Kasumi-1 (cell line): ENCODE measurements at places on chromosomes 6 and 20.

DNA sequence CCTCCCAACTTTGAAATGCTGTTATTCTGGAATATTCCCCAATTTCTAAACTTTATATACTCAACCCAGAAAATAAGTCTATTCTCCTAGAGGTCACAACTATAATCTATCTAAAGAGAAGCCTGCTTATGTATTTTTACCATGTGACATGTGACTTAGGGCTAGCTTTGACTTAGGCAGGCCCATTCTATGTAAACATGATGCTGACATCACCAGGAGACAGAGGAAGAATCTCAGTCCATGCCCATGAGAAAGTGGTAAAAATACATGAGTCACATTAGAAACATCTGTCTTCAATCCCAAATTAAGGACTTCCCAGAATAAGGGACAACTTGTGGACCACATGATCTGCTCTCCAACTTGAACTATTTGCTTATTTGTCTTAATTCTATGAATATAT, 113.6 kb upstream of the ID4 start:
- no peak for DNase-seq

DNA sequence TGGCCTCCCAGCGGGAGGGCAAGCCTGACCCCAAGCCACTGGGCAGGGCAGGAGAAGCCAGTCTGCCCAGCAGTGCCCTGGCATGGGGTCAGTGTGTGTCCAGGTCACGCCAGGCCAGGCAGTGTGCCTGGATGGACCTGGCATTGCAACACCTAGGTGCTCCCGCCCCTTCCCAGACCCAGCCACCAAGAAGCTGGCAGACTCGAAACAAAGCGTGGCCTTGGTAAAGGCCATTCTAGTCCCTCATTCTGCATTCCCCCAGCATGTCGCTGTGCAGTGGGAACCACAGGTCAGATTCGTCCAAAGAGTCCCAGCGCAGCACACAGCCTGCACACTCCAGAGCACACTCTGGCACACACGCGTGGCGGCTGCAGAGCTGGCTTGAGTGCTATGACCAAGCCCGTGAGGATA, 19.3 kb upstream of the APMAP start:
- DNase-seq: no peak

- no peak for DNase-seq
Measured at GRCh38 chr20:25341716-25342680, 48.6 kb downstream of the ABHD12 start.

DNA sequence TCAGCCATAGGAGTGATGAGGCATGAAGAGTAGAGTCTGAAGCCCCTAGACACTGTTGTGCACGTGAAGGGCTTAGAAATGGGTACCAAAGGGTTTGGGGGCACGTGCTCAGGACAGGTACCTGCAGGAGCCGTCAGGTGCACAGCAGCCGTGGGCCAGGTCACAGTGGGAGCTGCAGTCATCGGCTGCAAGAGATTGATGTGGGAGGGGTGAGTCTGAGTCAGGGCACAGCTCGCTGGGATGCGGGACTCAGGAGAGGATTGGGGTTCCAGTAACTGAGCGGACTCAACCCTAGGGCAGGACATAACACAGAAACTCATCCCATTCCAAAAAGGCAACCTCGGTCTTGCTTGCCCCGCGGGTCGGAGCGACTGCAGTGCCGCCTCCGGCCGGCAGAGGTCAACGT, 1.1 kb downstream of the DLK2 start:
- peak; percentile 38 for DNase-seq

GRCh38 chr6:82693094-82693493, 329.5 kb downstream of the TPBG start:
- no peak for DNase-seq

GRCh38 chr6:47029865-47030561, 12.1 kb downstream of the ADGRF1 start:
- DNase-seq: no peak

DNA sequence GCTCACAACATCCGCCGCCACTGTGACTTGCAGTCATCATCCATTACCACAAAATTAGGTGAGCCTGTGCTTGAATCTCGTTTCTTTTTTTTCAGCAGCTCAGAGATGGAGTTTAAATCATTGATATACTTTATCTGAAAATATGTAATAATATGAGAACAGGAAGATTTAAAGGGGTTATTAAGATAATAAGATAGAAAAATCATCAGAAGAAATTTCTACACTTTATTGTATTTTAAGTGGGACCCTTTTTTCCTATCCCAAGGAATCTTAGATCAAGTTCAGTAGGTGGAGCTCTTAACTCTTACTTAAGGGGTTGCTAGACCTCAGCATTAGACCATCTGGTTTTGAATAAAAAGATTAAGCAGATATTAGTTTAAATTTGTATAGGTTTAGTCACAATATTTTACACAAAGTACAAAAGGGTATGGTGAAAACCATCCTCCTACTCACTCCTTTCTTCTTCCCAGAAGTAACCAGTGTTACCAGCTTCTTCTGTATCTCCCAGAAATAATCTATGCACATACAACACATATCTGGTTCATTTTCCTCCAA, 9.4 kb upstream of the NCOA7 start:
- peak; percentile 64 for DNase-seq
